Iris pigment epithelial cell (primary cell): ENCODE measurements at places on chromosomes 12 and 14.

- DNase-seq = peak; percentile 43
Measured at GRCh38 chr12:6647083-6647604, at the start of gene ACRBP. ACRBP (minus strand) TSS chr12:6647432; CDS start chr12:6647366, 66 bp downstream.

- DNase-seq = peak; percentile 94
Measured at GRCh38 chr12:47082796-47083621, 3.2 kb upstream of the AMIGO2 start.

- DNase-seq = no peak
Measured at GRCh38 chr14:35201066-35201465, 78.7 kb downstream of the PRORP start.

DNA sequence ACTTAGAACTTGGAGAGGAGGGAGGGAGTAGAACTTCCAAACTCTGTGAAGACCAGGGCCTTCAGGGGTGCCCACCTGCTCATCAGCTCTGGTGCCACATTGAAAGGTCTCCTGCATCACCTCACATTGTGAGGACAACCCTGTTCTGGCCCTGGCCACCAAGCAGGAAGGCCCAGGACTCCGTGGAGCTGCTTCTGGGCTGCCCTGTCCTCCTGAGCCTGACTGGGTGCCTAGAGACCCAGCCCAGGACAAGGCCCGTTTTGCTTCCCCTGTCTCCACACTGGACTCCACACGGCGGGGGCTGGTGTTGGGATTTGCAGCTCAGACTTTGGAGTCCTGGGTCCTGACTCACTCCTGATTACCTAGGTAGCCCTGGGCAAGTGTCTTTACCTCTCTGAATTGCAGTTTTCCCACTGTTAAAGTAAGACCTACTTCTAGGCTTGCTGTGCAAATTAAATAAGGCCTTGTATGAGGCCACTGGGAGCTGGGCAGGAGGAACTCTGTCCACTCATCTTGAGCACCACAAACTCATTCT lies 12.5 kb upstream of the KRT82 start:
- no peak for DNase-seq

DNA sequence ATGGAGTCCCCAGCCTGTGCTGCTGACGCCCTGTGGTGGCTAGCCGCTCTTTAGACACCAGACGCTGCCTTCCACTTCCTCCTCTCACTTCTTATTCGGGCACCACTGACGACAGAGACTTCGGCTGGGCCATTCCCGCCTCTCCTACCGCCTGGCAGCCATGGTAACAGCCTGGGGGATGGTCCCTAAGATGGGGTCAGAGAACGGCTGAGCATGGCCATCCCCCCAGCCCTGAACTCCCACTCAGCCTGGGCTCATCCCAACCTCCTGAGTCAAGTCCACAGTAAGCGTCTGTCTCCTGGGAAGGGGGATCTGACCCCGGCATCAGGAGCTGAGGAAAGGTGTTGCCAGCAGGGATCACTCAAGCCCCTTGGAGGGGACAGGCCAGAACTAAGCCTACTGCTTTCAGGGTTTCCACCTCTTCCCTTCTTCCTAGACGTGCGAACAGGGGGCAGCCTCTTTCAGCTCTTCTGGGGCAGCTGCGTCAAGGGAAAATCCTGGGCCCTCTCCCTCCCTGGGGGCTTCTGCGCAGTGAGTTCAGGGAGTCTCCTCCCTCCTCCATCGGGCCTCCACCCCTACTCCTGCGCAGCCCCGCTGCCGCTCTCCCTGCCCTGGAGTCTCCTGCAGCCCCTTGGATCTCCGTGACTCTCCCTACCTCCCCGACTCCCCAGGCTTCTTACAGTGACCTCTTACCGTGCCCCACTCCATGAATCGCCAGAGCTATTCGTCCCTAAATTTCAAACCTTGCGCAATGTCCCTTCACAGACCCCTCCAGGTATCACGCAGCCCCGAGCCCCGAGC lies 643 bp upstream of the TAMALIN start:
- no peak for DNase-seq
